ENCODE measurements at places on chromosomes 5 and 9.

DNA sequence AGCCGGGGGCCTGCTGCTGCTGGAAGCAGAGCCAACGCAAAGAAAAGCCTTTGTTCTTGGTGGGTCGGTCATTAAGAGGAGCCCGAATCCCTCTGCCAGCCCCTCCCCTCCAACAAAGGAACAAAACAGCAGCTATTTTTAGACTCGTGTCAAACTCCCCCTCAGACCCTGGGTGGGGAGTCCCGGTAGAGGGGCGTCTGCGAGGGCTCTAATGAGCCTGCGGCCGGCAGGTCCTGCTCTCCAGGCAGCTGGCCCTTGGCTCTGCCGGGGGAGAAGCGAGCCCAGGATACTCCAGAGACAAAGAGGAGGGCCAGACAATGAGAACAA is 114.0 kb downstream of the LHX2 start:
- no peak for DNase-seq

DNA sequence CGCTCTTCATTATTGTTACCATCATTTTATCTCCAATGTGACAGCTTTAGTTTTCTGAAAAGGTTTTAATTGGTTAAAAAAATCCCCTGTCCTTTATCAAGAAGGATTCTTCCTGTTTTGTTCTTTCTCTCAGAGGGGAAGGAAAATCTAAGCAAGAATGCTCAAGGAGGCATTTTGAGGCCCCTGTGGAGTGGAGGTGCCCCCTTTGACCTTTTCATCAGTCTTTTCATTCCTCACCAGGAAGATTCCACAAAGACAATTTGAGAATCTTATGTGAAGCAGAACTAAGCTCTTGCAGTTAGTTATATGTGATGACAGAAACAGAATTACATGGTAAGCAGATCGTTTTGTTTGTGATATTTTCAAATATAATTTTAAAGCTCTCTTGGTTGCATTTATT is 489.6 kb downstream of the MAN2A1 start:
- DNase-seq: no peak

- no peak for DNase-seq
These were observed 197.1 kb downstream of the CAVIN4 start for GRCh38 chr9:100774962-100775361.

DNA sequence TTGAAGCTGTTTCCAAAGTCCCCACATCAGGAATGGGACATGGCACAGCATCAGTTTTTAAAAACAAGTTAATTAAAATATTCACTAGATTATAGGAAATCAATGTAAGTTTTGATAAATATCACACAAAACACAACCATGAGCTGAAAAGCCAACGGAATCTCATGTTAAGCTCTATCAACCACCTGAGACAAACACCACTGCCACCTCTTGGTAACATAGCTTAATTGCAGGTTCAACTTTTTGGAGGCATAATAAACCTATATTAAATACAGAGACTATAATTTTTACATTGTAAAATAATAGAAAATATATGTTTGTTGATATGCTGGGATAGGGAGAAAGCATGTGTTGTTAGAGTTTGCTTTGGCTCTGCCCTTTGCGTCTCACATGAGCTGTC is 126.1 kb downstream of the SV2C start:
- no peak for DNase-seq

GRCh38 chr5:153485641-153486040 is 4.8 kb upstream of the GRIA1 start:
- DNase-seq: no peak

DNA sequence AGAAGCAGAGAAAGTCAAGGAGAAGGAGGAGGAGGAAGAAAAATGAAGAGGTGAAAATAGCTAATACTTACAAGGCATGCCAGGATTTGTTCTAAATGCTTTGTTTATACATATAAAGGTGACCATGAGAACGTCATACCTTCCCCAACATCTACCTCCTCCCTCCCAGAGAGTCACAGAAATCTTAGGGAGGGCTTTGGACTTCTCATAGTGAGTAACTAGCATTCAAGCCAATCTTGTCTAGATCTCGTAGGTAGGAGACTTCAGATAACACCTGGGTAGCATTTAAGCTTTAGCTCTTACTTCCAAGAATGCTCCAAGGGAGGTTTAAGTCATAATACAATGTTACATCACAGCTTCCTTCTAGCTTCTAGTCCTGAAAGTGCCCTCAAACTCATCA is 36.5 kb upstream of the GPBP1 start:
- no peak for DNase-seq

DNA sequence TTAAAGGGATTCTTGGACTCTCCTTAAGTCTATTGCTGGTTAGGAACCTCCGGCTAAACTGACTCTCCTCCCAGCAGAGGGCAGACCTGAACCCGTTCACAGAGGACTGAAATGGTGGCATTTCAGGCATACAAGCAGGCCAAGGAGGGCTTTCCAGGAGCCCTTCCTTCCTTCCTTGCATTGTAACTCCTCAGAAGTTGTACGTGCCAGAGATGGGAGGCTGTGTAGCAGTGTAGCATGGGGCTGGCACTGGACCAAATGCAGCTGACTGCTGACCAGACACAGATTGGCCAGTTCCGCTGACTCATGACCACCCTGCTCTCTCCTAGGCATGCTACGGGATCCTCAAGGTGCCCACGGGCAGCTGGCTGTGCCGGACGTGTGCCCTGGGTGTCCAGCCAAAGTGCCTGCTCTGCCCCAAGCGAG is 36.4 kb downstream of the JADE2 start:
- no peak for DNase-seq
